ENCODE measurements at places on chromosomes 3 and 15.

DNA sequence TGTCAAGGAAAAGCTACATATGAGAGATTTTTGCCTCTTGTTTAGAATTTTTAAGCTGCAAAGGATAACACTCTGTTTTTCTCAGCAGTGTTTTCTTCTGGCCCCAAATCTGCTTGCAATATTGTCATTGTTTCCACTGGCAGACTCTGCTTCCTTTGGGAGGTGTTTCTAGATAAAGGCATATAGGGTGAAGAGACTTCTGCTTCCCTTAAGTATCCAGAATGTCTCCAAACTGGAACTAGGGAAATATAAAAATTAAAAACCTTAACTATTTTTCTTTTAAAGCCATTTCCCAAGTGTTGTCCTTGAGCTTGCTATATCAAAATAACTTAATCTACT is 225.8 kb downstream of the CGGBP1 start:
- DNase-seq, result no peak

GRCh38 chr3:17967111-17967510 is 224.7 kb upstream of the TBC1D5 start:
- no peak for DNase-seq

DNA sequence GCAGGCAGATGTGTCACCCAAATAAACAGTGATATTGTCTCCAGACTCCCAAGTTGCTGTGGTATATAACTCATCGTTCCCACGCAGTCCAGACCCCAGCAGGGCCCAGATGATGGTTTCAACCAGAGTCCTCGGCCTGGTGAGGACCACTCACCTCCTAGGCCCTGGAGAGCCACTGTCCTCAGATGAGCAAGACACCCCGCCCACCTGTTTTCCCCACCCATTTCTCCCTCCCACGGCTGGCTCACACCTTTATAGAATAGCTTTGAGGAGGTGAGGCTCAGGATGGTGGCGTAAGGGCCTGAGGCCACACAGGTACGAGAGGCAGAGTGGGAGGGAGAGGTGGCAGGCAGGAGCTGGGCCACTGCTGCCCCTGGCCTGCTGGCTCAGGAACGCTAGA is 7.5 kb downstream of the MESP1 start:
- no peak for DNase-seq

GRCh38 chr3:56351537-56351936 is 116.7 kb downstream of the ERC2 start:
- DNase-seq, result no peak

GRCh38 chr3:127734754-127735473 is 62.2 kb downstream of the ABTB1 start:
- no peak for DNase-seq

DNA sequence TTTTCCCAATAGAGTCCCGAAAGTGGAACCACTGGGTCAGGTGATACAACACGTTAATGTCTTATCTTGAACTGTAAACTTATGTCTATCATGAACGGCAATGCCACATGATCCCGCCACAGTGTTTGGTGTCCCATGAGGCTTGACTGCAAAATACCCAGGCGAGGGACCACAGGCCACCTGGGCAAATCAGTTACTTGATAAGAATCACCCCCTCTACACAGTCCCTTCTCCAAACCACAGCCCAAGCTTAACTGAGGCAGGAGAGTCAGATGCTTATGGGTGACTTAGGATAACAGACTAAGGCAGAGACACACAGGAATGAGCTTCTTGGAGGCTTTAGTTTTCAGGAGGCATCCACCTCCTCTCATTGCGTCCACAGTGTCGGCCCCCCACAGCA is 42.9 kb upstream of the SNRPA1 start:
- no peak for DNase-seq

DNA sequence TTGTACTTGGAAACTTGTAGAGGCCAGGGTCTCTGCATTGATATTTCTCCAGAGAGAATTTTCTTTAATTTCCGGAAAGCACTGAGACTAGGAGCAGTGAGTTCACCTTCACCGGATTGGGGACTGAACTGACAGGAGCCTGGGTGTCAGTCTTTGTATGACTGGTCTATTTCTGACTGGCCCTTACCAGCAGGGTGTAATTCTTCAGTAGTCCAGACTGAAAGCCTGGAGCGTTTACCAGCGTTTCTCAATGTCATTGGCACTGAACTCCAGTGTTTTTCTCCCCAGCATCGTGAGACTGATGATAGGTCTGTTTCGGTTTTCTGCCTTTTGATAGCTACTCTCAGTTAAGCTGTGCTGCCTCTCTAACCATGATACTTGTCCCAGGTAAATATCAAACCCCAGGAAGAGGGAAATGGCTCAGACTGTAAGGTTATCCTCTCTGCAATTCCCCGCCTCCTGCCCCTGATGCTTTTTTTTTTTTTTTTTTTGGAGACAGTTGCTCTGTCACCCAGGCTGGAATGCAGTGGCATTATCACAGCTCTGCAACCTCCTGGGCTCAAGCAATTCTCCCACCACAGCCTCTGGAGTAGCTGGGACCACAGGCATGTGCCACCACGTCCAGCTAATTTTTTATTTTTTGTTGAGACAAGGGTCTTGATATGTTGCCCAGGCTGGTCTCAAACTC is 103.6 kb downstream of the CACNA2D3 start:
- no peak for DNase-seq

GRCh38 chr3:71235846-71236245 is 347.7 kb downstream of the FOXP1 start:
- no peak for DNase-seq

- no peak for DNase-seq
These were observed 22.7 kb upstream of the LCTL start for GRCh38 chr15:66588537-66588936.

Measured in GM19239 (cell line).